ENCODE measurements at places on chromosomes 5 and 9.

DNA sequence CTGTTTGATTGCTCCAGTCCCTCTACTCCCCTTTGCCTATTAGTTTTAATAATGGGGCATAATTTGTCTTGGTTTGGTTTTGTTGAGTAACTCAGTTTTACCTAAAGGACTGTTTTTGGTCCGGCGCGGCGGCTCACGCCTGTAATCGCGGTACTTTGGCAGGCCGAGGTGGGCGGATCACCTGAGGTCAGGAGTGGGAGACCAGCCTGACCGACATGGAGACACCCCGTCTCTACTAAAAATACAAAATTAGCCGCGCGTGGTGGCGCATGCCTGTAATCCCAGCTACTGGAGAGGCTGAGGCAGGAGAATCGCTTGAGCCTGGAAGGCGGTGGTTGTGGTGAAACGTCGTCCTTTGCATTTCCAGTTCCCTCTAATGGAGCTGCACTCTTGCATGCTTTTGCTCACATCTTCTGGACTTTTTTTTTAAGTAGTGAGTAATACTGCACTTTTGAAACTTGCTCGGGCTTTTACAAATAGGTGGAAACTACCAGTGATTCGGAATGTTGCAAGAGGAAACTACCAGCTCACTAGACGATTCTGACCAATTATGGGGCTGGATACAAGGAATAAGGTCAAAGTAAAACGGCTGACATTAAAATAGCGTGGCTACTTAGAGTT, 721 bp upstream of the MAML1 start:
- DNase-seq, result no peak

DNA sequence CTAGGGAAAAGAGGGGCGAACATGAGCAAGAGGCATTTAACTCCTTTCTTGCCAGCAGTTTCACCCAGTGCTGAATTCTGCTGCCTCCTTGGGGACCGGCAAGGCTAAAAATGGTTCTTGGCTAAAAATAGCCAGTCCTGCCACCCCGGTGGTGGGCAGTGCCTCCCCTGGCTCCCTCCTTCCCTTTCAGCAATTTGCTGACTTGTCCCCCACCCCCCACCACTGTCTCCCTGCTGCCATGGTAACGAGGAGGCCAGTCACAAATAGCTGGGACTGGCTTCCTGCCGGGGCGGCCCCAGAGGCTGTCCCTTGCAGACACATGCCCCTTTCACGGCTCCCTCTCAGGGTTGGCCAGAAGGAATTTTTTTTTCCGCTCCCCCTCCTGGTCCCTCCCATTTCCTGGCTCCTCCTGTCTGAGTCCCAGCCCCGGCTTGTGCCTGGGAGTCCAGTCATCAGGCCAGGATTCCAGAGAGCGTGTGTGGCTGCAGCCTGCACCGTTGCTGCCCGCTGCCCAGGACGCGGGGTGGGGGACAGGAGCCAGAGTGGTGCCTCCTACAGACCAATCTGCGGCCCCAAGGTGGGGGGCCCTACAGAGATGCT, 130.3 kb downstream of the RGS3 start:
- DNase-seq, result no peak

DNA sequence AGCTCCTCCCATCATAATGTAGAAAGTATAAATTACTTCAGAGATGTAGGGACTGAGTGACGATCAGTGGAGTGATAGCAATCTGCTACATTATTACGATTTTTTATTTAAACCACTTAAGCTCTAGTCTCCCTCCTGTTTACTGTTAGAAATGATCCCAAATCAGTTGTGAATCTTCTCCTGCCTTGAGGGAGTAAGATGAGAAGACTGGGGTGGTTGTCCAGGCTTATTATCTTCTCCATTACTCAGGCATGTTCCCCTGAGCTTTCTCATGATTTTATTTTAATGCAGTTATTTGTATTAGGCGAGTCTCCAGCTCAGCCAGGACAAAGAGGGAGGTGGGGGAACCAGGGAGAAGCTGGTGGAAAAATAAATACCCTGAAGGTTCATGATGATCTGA, 48.2 kb upstream of the CTNNA1 start:
- DNase-seq, result no peak

DNA sequence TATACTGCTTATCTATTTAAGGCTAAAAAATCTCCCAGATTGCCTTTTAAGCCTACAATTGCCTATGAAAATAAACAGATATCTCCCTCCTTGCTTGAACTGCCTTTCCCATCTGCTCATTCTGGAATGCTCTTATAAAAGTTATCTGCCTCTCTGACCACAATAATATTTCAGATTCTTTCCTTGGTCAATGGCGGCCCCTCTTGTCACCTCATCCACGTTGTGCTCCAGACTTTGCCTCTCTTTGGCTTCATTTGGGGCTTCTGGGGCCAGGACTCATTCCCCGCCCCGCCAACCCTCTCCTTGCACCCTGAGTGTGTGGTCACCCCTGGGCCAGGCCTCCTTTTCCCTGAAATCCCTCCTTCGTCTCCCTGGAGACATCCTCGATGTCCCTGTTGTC, 110.0 kb upstream of the RPS23 start:
- no peak for DNase-seq

DNA sequence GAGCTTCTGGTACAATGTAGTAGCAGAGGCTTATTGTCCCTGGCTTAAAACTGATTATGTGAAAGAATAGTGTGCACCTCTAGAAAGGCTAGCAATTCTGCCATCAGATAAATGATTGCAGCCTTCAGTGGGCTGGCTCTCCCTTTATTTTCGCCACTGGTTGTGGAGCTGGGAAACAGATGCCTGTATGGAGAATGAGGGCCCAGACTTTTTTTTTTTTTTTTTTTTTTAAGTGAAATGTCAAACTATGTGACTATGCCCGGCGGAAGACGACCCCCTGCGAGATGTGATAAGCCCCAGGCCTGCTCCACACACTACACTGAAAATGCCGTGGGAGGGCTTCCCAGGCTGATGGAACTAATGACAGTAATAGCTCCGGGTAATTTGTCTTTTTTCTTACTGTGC, 28.7 kb downstream of the ISL1 start:
- DNase-seq, result no peak

- no peak for DNase-seq
These were observed 57.0 kb upstream of the RNF180 start for GRCh38 chr5:64108674-64109073.

DNA sequence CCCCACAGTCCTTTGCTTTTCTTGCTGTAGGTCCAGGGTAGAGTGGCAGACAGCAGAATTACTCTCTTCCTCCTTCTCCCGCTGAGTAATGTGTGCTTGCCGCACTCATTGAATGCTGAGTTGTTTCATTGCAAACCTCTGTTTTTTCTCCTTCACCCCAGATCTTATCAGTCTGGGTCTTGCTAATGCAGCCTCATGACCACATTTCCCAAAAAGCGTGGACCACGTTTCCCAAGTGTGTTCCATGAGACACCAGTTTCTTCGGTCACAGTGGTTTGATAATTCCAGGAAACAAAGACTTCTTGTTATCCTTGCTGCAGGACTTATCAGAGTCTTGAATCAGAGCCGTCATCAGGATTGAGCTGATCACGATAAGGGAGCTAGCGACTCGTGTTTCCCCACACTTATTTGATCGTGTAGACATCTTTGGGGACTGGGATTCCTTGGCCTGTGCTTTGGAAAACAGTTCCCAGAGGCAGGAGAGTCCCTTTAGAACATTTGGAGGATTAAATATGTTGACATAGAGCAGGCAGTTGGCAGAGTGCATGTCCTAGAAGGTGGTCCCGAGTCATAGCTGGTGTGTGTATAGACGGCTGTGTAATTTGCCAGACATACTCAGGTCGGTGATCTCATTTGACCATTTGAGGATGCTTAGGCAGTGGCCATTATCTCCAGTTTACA, 4.4 kb downstream of the LRRC8A start:
- no peak for DNase-seq

DNA sequence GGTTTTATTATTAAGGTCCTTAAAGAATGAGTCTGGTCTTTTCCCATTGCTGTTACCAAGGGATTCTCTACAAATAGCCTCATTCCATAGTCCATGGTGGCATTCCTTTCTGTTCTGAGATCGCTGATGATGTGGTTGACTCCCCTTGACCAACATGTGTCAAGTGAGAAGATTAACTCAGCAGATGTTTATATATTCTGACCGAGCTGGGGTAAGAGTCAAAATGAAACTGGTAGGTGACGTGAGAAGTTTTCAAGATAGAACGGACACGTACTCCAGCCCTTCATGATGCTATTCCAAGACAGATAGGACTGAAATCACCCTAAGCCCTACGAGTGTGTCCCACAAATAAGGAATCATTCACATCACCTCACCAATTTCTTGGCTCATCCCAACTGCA, 155.5 kb upstream of the WWC1 start:
- no peak for DNase-seq

DNA sequence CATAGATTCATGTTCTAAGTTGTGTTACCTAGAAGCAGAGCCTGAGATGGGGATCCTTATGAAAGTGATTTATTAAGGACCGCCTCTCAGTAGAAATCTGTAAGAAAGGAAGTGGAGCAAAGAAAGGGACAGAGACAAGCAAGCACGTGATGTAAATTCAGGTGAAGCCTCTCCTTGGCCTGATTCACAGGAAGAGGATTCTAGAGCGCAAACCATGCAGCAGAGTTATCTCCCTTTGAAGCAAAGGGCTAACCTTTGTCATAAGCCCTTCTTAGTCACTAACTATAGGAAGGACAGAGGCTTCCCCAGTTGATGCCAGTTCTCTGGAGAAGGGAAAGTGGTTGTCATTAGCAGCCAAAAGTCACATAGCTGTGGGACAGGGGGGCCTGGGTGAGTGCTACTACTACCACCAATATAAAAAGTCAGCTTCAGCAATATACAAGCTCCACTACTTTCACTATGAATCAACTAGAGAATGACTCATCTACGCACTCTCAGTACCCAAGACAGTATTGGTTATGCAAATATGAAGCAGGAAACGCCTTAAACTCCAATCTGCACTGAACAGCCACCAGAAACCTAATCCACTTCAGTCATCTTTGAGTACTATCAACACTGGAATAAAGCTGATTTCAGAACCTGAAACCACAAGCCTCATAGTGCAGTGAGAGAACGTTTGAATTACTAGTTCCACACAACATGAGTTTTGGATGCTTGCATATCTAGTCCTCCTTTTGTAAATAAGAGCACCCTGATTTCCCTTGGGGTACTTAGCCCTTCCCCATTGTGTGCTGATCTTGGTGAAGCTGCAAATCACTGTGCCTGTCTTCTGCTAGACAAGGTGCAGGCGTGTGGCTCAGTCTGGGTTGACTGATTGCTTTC, 162.7 kb downstream of the ZNF608 start:
- DNase-seq, result no peak

All from stimulated activated CD8-positive, alpha-beta memory T cell treated with anti-CD3 and anti-CD28 coated beads, Interleukin-15, amount 100 ng/mL, for 48 hours (primary cell).